BE2C (cell line): ENCODE measurements at places on chromosomes 7 and 10.

- DNase-seq, result no peak
Measured at GRCh38 chr10:79273604-79274003, 73.7 kb upstream of the PPIF start.

- DNase-seq, result peak; percentile 36
Measured at GRCh38 chr10:113616244-113617074, 47.4 kb downstream of the NRAP start.

- DNase-seq, result no peak
Measured at GRCh38 chr10:61653699-61654098, 9.0 kb upstream of the CABCOCO1 start.

- no peak for DNase-seq
Measured at GRCh38 chr10:50551894-50552293, 71.9 kb downstream of the SGMS1 start.

- DNase-seq, result no peak
Measured at GRCh38 chr10:48235501-48235900, 39.0 kb downstream of the FRMPD2 start.

DNA sequence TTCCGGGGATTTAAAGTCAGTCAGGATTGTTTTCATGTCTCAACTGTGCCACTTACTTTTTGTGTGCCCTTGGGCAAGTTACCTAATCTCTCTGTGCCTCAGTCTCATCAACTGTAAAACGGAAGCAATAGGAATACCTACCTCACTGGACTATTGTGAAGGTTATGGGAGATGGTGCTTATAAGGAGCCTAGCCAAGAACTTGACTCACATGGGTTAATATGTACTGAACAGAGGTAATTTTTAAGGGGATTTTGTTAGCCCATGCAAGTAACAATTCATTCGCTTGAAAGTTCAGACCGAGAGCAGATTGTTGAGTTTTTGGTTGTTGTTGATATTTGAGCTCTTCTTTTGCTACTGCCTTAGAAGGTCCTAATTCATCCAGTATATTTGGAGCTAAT is 202.9 kb downstream of the ZNF365 start:
- no peak for DNase-seq

DNA sequence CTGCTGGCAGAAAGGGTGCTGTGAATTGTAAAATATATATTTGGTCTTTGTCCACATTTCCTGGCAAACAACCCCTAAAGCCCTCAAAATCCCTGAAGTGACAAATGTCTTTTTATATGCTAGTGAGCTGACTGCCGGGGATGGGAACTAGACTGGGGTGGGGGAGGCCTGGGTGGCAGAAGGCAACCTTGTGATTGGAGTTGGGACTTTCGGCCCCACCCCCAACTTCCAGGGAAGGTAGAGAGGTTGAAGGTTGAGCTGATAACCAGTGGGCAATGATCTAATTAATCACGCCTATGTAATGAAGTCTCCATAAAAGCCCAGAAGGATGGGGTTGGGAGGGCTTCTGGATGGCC is 2.7 kb downstream of the EPHA1 start:
- DNase-seq, result no peak

- DNase-seq, result no peak
Measured at GRCh38 chr10:75841266-75841665, 409.8 kb downstream of the LRMDA start.

- no peak for DNase-seq
Measured at GRCh38 chr7:50554431-50555322, 10.5 kb downstream of the DDC start.

GRCh38 chr10:119748871-119749270 is 23.0 kb downstream of the INPP5F start:
- no peak for DNase-seq

- DNase-seq, result no peak
Measured at GRCh38 chr10:37535459-37536246, 321.8 kb downstream of the ZNF248 start.

GRCh38 chr7:150524018-150524417 is 9.3 kb downstream of the GIMAP7 start:
- no peak for DNase-seq

DNA sequence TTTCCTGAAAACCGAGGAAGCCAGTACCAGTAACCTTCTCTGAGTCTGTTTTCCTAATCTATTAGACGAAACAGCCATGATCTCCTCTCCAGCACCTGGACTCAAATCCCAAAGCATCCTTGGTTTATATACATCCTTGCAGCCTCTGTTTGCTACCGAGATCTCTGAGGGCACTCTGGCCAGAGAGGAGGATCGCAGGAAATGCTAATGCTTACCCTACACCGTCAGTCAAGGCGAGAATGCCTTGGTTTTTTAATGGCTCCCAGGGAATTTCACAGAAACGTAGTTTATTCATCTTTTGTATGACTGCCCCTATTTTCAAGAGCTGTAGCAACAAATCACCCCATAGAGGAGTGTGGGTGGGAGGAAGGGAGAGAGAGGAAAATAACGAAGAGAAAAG is 91.5 kb upstream of the CALN1 start:
- DNase-seq, result no peak

- no peak for DNase-seq
Measured at GRCh38 chr7:113550966-113551365, 367.8 kb downstream of the PPP1R3A start.

DNA sequence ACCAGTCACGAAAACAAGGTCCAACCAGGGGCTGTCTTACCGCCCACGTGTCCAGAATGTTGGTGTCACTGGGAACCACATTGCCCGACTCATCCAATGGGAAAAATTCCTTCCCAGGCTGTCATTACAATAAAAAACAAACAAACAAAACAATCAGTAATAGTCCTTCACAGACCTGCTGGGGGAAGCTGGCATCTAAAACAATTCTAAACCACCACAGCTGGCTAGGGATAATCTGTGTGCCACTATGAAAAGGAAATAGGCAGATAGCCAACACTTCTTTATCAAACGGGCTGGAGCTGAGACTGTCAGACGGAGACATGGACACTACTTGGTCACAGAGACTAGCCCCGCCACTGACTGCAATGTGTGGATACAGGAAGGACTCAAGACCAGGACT is 9.2 kb downstream of the AKR1B1 start:
- no peak for DNase-seq

DNA sequence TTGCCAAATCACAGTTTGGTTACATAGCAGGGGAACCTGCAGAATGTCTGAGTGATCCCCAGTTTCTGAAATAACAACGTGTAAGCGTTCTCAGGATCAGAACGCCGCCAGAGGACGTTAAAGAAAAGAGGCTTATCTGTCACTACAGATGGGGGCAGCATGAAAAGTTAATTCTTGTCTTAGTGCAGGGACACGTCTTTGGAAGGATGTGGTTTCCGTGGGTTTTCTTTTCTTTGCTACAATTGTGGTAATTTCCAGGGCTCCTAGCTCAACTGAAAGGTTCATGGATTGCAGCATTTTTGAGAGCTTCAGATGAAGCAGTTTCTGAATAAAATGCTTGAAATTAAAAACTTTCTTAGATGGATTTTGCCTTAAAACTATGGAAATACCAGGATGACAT is 106.6 kb downstream of the PRKCQ start:
- DNase-seq, result no peak

- DNase-seq, result no peak
Measured at GRCh38 chr10:66999762-67000545, 74.1 kb downstream of the LRRTM3 start.

DNA sequence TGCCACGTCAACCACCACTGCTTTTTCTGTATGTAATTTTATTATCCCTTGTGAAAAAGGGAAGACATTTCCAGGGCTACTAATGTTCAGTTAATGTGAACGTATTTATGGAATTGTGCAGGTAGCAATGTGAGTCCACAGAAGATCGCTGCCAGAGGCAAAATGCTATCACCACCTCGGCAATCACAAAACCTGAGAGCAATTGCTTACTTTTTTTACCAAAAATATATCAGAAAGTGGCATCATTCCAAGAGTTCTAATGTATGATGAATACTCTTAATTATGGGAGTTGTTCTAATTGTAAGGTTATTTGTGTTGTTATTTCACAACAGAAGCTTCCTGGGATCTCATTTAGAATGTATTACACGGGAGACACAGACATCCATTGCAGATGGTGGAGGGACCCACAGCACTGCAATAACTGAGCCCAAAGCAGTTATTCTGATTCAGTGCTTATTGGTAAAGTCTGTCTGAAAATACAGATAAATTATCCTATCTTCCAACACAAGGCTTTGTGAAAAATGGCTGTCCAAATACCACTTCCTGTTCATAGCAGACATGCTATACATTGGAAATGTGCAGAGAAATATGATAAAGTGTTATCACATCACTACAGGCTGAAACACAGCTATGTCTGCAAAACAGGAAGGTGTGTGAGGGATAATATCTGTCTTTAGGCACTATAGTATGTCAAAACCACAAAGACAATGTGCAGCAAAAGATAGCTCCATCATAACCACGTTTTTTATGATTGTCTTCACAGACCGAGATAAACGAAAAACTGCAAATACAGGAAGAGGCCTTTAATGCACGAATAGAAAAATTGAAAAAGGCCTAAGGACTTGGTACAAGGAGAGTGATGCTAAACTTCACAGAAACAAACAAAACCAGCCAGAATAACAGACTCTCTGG is 102.7 kb downstream of the CABCOCO1 start:
- DNase-seq, result no peak

DNA sequence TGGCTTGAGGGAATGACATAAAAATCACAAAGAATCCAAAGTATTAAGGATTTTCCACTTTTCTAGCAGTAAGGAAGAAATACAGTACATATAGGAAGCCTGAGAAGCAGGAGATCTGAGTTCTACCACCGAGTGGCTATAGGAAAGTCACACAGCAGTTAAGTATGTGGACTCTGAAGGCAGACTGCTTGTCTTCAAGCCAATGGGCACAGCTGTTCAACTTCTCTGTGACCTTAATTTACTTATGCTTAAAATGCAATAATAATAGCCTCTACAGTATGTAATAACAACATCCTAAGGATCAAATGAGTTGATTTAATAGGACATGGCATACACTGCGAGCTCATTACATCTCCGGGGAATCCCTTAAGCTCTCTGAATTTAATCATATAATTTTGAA is 68.0 kb downstream of the CTTNBP2 start:
- DNase-seq, result no peak

GRCh38 chr7:117134411-117134810 is 181.1 kb downstream of the ST7 start:
- DNase-seq, result no peak

GRCh38 chr7:148142660-148143248 is 447.8 kb upstream of the C7orf33 start:
- peak; percentile 38 for DNase-seq

GRCh38 chr7:2795906-2796305 is 48.2 kb downstream of the GNA12 start:
- DNase-seq, result no peak

DNA sequence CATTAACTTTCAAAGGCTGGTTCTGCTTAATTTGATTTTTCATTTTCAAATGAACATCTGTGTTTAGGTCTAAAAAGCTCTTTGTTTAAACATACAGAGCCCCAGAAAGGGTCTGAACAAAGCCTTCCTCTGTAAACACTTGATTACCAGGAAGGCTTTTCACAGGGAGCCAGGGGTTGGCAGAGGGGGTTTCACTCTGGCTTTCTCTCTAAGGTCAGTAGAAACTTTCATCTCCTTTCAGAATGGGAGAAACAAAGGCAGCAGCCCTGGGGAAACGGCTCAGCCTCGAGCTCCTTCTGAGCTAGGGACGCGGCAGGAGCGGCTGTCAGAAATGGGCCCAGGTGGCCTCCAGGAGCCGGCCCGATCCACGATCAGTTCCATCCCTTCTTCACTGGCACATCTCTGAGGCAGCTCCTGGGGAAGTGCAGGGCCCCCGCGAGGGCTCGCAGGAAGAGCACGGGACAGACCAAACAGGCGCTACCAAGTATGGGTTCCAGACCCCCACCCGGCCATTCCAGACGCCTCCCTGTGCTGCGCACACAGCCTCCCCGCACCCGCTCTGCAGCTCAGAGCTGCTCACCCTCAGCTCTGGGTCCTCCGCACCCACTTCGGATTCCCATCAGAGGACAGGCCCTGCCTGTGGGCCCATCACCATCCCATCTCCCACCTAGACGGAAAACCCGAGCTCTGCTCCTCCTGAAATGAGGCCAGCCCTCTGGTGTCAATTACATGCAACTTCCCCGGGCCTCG is 124.1 kb downstream of the MAD1L1 start:
- no peak for DNase-seq

- no peak for DNase-seq
Measured at GRCh38 chr7:122438006-122438405, 133.5 kb upstream of the FEZF1 start.

DNA sequence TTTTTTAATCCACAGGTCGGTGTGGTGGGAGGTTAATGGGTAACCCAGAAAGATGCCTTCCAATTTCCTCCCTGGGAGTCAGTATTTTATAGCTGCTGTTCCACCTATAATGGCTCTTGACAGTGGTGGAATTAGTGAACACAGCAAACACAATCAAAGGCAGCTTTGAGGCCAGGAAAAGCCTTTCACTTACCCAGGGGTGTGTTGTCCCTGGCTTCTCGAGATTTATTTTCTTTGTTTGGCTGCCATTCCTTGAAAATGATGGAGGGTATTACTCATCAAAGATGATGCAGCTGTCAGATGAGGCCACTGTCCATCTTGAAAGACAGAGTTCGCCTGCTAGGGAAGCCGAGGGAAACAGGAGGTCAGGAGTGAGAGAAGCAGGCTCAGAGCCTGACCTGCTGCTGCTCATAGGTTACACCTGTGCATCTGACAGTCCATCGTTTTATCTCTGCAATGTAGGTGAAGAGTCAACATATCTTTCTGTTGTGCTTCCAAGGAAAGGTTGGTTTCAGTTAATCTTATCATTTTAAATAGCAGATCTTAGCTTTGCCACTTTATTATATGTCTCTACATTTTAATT is 221.6 kb downstream of the XPNPEP1 start:
- DNase-seq, result no peak
